ENCODE measurements at places on chromosomes 2 and 18.

DNA sequence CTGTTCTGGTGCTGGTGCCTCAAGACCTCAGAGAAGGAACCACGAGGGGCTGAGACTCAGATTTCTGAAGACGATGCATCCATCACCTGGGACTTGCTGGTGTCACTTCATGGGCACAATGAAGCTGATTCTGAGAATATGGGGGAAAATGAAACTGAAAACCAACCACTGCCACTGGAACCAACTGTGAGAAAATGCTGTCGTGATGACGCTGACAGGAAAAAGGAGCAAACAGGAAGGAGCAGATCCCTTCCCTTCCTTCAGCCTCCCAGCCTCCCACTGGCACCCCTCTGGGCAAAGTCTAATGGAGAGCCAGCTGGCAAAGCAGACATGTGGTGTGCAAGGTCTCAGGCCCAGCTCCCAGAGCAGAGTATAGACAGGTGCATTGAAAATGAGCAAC lies 109.7 kb downstream of the FOXI3 start:
- no peak for DNase-seq

DNA sequence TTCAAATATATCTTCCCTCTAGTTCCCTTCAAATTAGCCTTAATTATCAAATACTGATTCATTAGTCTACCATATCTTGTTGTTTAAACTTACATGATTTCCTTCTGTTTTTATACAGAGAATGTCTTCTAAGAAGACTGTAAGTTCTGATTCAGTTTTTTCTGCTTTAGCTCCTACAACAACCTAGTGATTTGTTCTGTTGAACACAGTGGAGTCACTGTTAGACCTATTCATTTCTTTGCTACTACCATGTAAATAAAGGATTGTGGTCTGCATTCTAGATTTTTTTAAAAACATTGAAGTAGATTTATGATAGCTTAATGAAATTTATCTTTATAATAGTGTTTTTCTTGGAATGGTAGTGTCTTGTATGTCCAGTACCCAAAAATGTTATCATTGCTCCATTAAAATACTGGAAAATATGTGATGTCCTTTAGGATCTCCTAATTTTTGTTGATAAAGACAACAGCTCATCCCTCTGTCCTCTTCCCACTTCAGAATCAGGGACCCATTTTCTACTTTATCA lies 146.4 kb downstream of the MBD5 start:
- DNase-seq, result no peak

- DNase-seq, result no peak
Observed at GRCh38 chr18:49708662-49709346, 104.5 kb downstream of the ACAA2 start.

DNA sequence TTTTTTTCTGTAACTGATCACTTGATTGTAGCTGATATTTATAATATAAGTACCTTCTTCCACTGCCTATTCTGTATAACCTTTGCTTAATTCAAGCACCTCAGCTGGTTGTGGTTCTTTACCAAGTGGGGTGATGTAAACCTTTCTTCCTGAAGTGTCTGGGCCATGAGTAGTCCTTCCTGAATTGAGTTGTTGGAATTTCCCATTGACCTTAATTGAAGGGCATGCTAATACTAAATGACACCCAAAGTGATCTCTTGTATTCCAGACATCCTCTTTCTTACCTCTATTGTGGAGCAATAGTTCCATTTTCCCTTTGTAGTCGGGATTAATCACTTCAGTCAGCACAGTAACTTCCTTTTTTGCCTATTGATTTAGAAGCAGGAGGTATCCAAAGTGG lies 1496.8 kb upstream of the CELF4 start:
- DNase-seq, result no peak

DNA sequence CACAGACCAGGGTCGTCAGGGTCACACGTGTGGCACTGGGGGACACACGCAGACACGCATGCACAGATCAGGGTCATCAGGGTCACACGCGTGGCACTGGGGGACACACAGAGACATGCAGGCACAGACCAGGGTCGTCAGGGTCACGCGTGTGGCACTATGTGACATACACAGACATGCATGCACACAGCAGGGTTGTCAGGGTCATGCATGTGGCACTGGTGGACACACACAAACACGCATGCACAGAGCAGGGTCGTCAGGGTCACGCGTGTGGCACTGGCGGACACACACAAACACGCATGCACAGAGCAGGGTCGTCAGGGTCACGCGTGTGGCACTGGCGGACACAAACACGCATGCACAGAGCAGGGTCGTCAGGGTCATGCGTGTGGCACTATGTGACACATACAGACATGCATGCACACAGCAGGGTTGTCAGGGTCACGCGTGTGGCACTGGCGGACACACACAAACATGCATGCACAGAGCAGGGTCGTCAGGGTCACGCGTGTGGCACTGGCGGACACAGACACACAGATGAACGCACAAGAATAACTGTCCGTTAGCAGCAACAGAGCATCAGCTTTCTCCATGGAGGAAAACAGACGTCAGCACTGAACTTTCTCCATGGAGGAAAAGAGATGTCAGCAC lies 34.9 kb downstream of the HDAC4 start:
- no peak for DNase-seq

DNA sequence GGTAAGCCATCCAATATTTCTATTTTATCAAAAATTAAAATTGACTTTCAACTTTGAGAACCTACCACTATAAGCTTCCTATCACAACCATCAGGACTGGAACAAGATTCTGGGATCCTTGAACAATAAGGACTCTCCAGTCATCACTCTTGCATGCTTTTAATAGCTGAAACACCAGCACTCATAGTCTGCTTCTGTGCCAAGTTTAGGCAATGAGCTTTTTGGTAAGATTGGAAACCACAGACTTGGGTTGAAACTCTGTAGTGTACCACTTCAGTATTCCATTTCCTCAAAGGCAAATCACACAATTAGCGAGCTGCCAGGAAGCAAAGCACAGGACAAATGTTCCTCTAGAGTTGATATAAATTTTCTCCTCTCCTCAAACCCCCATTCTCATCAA lies 1065.8 kb upstream of the SLC39A10 start:
- no peak for DNase-seq

DNA sequence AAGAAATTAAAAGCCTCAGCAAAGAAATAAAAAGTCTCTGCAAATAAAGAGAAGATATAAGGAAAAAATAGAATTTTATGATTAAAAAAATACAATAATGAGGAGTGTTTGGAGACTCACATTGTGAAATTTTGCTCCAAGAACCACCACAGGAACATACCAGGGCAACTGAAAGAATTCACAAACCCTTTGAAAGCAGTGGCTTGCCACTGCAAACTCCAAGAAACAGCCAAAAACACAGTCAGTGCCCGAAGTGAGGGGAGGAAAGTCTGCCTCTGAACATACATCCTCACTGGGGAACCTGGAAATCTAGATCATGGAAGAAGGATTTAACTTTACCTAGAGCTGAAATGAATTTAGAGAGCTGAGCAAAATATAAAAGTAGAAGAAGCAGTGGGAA lies 33.1 kb downstream of the EVA1A start:
- DNase-seq, result no peak

DNA sequence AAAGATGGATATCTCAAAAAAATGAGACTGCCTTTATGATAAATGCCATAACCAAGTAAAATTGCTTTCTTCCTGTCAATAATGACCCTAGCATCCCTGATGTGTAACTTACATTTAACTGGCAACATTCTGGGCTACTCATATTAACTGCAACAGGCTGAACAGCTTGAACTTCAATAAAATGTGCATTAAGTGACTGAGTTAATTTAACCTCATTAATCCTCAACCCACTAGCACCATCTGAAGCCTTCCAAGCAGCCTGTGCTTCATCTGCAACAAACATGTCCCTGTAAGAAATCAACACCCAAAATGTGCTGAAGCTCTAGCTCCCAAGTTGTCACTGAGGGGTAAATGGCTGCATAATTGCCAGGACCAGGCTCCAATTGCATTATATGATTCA lies 296.2 kb upstream of the ZC3H15 start:
- peak; percentile 3 for DNase-seq

DNA sequence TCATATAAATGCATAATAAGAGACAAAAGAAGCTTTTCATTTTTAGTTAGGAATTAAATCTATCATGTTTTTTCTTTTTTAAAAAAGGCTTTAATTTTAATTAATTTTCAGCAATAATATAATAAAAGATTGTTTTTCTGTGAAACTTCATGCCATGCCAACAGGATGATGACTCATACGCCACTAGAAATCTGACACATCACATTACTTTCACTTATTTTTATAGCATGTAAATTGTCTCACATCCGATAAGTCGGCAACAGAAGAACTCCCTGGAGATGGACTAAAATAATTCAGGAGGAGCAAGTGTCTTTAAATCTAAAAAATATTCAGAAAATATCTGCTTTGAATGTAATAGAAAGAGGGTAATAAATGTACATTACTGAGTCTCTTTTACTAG lies 1024.2 kb upstream of the ACVR2A start:
- DNase-seq, result no peak

DNA sequence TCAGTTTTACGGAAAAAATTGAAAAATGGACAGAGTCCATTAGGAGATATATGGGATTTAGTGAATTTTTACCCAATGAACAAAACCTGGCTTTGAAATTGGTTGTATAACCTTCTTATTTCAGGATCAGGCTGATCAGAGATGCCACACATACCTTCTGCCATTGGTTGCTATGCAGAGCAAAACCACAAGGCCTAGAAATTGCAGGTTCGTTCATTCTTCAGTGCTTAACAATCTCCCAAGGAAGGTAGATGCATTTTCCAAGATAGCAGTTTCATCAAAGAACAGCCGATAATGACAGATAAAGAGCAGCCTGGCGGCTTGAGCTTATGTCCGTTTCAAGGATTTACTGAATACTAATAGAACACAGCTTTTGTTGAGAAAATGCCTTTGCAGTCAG lies 868.8 kb downstream of the EPHA4 start:
- no peak for DNase-seq

GRCh38 chr2:195317550-195317949 lies 339.5 kb upstream of the SLC39A10 start:
- DNase-seq, result peak; percentile 4

- no peak for DNase-seq
Observed at GRCh38 chr2:135585586-135585985, 54.3 kb downstream of the R3HDM1 start.

DNA sequence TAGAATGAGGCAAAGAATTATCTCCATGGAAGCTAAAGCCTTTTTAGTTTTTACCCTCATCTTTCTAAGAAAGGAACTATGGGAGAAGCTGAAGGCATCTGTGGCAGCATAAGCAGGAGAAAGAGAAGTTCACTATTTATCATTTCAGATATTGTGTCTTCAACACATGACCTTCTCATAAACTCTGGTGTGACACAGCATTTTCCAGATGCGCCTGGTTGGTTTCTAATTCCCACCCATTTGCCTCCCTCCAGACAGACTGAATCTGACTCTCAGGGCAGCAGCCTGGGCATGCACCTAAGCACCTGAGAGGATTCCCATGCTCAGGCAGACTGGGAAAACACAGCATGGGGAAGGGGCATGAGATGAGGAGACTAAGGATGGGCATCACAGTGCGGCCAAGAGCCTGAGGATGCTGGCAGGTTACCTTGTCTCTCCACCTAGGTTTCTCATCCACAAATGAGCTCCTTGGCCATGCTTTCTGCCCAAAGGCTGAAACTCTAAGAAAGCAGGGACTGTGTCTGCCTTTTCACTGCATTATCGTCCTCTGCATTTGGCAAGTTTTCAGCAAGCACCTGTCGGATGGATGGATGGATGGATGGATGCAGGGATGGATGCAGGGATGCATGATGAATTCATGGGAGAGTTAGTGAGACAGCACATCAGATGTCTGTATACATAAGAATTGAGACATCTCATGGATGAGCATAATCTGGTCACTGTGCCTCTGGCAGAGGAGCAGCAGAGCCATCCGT lies 28.8 kb upstream of the SULT1C4 start:
- DNase-seq, result no peak

GRCh38 chr2:122831649-122832048 lies 1076.2 kb downstream of the TSN start:
- DNase-seq, result no peak

GRCh38 chr2:223578846-223579245 lies 23.3 kb downstream of the SCG2 start:
- DNase-seq, result no peak

- DNase-seq, result no peak
Observed at GRCh38 chr2:102037681-102038080, 45.9 kb downstream of the IL1R2 start.

- peak; percentile 88 for DNase-seq
Observed at GRCh38 chr18:65753520-65753919, 2.7 kb downstream of the CDH7 start.

GRCh38 chr18:80133124-80133523 lies 24.1 kb downstream of the ADNP2 start:
- no peak for DNase-seq

DNA sequence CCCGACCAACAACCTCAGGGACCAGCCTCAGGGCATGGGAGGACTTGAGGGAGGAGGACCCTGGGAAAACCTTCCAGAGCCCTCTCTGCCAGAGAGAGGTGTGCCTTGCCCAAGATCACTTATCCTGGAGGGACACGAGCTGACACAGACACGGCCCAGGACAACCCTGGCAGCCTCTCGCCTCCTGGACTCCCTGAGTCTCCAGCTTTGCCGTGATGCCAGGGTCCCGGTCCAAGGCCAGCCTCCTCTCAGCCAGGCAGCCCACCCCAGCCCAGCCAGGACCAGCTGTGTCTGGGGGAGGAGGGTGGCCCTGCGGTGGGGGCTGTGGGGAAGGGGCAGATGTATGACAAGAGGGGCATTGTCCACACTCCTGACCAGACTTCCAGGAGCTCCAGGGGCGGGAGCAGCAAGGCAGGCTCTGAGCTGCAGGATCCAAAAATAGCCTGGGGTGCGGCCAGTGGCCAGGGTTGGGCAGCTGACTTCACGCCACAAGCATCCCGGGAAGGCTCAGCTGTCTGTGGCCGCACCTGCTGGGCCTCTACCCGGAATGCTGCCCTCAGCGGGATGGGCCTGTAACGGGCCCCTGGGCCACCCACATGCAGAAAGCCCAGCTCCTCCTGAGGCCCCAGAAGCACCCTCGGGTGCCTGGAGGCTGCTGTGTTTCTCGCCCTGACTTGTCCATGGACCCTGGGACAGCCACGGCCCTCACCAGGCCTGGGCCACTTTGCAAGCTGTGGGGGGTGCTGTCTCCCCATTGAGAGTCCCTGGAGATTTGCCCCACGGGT lies 65.5 kb upstream of the GPC1 start:
- DNase-seq, result no peak

GRCh38 chr2:39837856-39838453 lies 58.9 kb upstream of the THUMPD2 start:
- DNase-seq, result no peak

- no peak for DNase-seq
Observed at GRCh38 chr2:197128126-197128525, 182.5 kb downstream of the ANKRD44 start.

GRCh38 chr2:84996909-84997308 lies 25.9 kb downstream of the KCMF1 start:
- no peak for DNase-seq

DNA sequence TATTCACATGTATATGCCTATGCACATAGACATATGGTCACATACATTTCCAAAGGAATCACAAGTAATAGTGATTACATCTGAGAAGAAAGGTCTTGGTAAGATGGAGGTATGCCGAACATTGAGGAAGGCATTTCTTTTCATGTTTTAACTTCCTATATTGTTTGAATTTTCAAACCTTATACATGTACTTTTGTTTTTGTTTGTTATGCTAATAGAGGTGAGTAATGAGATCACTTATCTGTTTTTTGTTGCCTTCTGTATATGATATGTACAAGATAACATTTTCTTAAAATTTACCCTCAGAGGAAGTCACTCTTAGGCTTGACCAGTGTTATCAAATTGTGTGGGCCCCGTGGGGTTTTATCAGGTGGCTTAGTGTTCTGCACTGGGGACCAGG lies 166.5 kb upstream of the OTX1 start:
- no peak for DNase-seq
